Sigmoid colon (tissue), 7 donors: ENCODE measurements at places on chromosomes 7 and 10. TPM values are rescaled to one million over a fixed set of nuclear protein-coding genes. Genes with fewer than 3 reads are reported as not detected.

PPIF gene
- total RNA-seq: 48.5 TPM

DNA sequence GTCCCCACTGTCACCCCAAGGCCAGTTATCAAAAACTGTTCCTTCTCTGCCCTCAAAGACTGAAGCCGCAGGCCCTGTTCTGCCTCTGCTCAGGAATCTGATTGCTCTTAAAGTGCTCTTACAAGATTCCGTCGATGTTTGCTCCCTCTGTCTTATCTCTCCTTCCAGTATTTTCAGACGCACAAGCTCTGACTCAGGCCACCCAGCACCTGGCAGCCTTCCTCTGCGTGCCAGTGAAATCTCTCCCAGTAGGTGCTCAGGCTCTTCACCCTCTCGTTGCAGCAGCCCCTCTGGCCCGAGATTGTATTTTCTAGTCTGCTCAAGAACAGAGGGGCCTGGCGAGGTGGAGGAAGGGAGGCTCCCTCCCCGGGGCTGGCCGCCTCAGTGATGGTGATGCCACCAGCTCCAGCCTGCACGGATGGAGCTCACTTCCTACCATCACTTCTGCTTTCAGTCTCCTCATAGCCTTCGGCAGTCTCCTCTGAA, 276.2 kb downstream of the USP6NL start:
- DNase-seq: no peak

DNA sequence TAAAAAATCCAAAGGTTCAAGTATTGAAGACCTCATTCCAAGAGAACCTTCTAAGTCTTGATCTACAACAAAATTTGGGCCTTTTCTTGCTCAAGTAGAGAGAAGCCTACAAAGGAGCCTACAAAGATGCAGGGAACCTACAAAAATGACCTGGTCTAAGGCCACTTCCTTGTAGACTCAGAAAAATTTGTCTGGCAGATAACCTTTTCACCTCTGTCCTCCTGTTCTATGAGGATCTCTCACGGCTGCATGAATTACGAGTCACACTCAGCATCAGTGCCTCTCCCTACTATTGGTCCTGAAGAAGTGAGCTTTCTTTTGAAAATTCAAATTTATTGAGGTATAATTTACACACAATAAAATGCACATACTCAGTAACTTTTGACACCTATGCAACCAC, 29.3 kb downstream of the CCNJ start:
- no peak for DNase-seq

DNA sequence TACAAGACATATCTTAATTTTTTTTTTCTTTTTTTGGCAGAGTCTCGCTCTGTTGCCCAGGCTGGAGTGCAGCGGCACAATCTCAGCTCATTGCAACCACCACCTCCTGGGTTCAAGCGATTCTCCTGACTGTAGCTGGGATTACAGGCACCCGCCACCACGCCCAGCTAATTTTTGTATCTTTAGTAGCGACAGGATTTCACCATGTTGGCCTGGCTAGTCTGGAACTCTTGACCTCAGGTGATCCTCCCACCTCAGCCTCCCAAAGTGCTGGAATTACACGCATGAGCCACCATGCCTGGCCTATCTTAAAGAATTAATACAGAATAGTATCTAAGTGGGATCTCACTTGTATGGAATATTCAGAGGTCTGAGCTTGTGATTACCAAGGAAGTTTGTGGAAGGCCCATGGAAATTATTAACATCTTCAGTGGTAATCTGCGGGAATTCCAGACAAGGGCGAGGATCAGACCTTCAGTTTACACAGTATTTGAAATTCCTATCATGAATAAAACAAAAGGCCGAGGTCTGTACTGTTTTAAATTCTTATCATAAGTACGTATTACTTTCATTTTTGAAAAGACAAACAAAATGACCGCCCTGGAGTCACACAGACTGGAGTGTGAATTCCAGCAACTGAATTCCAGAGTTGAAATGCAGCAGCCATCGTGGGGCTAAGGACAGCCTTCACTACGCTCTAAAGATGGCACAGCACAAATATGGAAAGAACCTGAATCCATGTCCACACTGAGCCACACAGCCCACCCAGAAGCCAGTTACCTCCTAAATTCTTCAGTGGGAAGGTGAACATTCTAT, 16.7 kb downstream of the GPRIN2 start:
- DNase-seq: no peak

- peak; percentile 90 for DNase-seq
Observed at GRCh38 chr10:44975431-44976331, 2.9 kb downstream of the DEPP1 start.

DNA sequence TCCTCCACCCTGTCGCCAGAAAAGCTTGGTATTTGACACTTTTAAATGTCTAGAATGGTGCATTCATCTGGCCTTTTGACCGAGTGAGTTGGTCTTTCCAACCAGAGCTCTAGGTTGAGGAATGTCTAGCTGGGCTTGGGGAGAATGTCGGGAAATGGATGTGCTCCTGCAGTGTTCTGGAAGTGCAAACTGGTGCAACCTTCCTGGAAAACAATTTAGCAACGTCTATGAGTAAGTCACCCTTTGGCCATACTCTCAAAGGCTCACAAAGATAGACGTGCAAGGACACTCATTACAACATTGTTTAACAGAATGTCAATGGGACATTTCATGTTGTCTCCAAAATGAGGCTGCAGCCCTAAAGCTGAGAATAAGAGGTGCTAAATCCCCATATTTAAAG, 12.2 kb upstream of the NMT2 start:
- no peak for DNase-seq

GRCh38 chr10:77030974-77031373, 606.6 kb downstream of the KCNMA1 start:
- no peak for DNase-seq

DNA sequence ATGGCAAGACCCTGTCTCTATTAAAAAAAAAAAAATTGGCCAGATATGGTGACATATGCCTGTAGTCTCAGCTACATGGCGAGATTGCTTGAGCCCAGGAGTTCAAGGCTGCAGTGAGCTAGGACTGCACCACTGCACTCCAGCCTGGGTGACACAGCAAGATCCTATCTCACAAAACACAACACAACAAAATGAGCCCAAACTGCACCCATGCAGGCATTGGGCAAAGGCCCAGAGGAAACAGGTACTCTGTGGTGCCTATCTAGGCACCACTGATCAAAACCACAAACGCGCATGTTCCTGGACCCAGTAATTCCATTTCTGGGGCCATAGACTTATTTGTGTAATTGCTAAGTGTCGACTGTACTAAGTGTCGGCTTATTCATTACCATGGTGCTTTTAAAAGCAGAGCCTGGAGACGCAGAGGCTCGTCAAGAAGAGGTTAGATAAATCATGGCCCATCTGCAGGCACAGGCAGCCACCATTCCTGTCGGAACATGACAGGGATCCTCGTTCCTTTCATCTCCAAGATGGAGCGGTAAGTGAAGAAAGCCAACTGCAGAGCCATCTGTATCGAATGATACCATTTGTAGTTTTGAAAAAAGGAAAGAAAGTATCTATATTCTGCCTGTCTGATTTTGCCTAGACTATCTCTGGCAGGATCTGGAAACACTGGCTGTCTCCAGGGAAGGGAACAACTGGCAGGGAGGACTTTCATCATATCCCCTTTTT, 160.4 kb upstream of the RHEB start:
- DNase-seq: peak; percentile 37

BUD23 gene
- total RNA-seq: 37.1 TPM

CRCP gene
- 42.1 TPM for total RNA-seq

CCL24 gene
- not detected for total RNA-seq

GRCh38 chr10:44458671-44459413, 73.9 kb upstream of the CXCL12 start:
- no peak for DNase-seq

DNA sequence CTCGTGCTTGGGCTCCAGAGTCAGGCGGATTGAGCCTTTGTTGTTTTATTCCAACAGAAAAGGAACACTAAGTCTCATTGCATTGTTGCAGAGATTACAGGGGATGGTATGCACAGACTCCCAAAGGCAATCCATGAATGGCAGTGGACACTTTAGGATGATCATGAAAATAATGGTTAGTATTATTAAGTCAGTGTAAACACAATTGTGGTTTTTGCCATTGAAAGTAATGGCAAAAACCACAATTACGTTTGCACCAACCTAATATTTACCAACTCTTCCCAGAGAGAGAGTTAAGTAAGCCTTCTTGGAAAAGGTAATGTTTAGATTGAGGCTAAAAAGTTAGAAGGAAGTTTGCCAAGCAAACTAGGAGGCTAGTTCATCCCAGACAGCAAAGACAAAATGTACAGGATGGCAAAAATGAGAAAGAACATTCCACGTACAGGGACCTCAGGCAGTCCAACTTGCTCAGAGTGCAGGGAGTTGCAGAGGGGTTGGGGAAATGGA, 72.9 kb upstream of the AMPH start:
- DNase-seq: no peak

STEAP1 gene
- 15.0 TPM for total RNA-seq

DNA sequence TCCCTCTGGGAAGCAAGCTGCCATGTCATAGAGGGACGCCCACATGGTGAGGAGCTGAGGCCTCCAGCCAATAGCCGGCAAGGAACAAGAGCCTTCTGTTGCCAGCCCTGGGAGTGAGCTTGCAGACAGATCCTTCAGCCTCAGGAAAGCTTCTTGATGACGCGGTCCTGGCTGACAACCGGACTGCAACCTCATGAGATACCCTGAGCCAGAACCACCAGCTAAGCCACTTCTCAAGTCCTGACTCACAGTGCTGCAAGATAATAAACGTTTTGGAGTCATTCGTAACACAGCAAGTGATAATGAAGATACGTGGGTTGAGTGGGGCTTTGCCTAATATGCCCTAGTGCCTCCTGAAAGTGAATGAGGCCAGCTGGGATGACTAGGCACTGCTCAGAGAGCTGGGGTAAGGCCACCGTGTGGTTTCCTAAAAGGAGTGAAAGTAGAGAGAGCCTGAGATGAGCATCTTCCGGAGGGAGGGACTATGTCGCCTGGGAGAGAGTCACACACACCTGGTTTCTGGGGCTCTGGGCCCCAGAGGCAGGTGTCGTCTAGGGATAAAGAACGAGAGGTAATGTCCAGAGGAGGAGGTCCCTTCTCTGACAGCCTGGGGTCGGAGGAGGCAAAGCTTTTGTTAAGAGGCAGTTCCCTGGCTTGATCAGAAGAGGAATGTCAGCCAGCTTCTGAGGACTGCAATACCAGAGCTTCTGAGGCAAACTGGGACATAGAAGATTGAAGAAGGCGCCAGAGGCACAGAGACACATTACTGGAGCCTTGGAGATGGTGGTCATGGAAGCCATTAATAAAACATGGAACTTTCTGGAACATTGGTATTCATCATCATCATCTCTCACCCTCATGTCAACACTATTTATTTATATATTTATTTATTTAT, 53.6 kb downstream of the PYROXD2 start:
- peak; percentile 89 for DNase-seq

- DNase-seq: no peak
Observed at GRCh38 chr7:39240864-39241263, 263.2 kb downstream of the POU6F2 start.

FAM13C gene
- total RNA-seq: 20.8 TPM

ADARB2 gene
- total RNA-seq: 3.2 TPM

- DNase-seq: no peak
Observed at GRCh38 chr7:155234950-155235789, 62.5 kb upstream of the INSIG1 start.

SPDYE1 gene
- total RNA-seq: not detected

- DNase-seq: no peak
Observed at GRCh38 chr7:7895004-7895650, 73.5 kb upstream of the GLCCI1 start.

DNA sequence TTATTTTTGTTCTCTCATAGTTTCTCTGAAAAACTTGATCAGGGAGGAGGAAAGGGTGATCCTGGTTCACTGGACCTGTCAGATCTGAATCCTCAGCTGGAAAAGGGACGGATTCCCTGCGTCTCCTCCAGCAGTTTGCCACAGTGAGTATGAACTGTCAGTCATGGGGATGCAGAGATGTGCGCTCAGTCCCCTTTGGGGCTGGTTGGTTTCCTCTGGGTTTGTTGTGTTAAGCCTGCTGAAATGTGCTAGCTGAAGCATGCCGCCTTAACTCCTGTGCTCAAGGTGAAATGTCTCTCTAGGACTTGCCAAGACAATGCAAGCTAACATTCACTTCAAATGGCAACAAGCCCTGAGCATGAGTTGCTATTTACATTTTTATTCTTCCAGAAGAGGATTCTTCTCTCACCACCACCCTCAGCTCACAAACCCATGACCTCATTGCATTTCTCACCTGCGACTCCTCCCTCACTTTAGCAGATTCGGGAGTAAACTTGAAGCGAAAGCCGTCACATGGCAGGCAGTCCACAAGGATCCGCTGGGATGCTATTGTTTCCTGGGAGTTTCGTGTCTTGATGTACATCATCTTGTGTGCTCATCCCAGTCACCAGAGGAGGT, 192.9 kb upstream of the FZD8 start:
- DNase-seq: no peak

GRCh38 chr7:130918129-130919052, 184.4 kb upstream of the KLF14 start:
- DNase-seq: no peak

DNA sequence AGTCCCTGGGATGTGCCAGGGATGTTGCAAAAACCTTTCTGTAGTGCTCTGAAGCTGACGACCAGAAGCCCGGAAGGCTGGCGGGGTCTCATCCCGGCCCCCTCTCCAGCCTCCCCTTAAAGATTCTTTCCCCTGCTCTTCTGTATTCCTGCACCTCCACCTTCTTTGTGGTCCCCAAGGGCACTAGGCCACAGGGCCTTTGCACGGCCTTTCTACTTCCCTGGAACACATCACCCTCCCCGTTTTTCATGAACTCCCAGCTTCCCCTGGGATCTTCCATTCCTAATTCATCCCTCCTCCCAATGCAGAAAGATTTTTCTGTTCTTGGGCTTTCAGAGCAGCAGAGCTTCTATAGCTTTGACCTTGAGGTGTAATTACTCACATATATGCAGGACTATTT, 127.0 kb downstream of the CDH23 start:
- no peak for DNase-seq

XRCC2 gene
- 0.33 TPM for total RNA-seq

GDF2 gene
- not detected for total RNA-seq

- no peak for DNase-seq
Observed at GRCh38 chr7:7884855-7885254, 83.7 kb upstream of the GLCCI1 start.

GCK gene
- total RNA-seq: not detected

EN2 gene
- total RNA-seq: not detected

DNA sequence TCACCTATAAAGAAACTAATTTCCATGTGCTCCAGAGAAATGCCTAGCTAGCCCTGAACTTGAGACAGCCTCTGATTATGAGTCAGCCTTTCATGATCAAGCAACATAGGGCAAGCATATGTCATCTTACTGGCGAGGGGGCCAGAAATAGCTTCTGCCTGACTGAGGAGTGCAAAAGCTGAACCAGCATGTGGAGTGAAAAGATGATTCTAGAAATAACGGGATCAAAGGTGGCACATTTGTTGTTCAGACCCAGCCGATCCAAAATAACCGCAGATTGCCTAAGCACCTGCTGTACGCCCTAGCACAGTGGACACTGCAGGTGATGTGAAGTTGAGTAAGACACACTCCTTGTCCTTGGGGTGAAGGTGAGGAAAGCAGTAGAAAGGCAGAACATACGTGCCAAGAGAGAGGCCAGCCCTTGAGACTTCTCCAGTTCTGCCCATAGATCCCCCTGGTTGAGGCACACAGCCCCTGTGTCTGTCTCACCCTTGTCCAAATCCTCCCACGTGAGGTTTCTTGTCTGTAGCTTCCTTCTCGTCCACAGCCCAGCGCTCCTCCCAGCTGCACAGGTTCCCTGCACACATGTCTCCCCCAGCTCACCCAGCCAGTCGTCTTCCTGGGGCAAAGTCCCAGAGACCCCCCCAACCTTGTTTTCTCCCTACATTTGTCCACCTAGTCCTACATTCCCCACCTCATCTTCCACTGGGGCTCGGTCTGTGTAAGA, 2.8 kb upstream of the BCL7B start:
- DNase-seq: no peak

GRCh38 chr10:13347043-13347499, 1.0 kb downstream of the SEPHS1 start:
- DNase-seq: no peak
